Osteoblast (primary cell): ENCODE measurements at places on chromosomes 4 and X. TPM values are rescaled to one million over a fixed set of nuclear protein-coding genes. Genes with fewer than 3 reads are reported as not detected.
A peak's percentile ranks its signal among the peaks of the same experiment; 100 is the strongest.

Gene GLUD2
- 1.2 and 1.8 TPM in 2 replicates for total RNA-seq

GRCh38 chr4:89300499-89300898 is 7.1 kb downstream of the GPRIN3 start:
- no peak overlapping the region for H3K27ac ChIP-seq
- no peaks in the 10 kb centered on the region for H3K36me3 ChIP-seq
- H3K4me3 ChIP-seq = no peak overlapping the region

DNA sequence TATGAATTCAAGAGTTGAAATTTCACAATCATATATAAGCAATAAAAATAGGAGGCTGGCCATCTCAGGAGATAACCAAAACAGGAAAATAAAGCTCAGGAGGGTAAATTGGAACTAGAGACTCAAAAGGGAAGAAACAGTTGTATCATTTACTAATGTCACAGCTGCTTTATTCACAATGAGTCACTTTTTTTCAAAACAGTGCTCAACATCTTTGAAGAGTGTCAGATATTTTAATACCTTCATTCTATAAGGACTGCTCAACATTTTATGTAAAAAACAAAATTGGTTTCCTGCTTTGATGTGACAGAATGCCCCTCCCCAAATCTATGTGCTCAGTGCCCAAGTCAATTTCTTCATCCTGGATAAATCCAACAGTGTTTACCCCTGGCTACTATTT is 97.7 kb downstream of the DDX60 start:
- peak overlapping the region; percentile 58 for H3K27ac ChIP-seq
- peaks cover 21% of the 10 kb centered on the region for H3K4me1 ChIP-seq
- no peak for DNase-seq
- no peaks in the 10 kb centered on the region for H3K36me3 ChIP-seq
- no peaks in the 10 kb centered on the region for H3K27me3 ChIP-seq

DNA sequence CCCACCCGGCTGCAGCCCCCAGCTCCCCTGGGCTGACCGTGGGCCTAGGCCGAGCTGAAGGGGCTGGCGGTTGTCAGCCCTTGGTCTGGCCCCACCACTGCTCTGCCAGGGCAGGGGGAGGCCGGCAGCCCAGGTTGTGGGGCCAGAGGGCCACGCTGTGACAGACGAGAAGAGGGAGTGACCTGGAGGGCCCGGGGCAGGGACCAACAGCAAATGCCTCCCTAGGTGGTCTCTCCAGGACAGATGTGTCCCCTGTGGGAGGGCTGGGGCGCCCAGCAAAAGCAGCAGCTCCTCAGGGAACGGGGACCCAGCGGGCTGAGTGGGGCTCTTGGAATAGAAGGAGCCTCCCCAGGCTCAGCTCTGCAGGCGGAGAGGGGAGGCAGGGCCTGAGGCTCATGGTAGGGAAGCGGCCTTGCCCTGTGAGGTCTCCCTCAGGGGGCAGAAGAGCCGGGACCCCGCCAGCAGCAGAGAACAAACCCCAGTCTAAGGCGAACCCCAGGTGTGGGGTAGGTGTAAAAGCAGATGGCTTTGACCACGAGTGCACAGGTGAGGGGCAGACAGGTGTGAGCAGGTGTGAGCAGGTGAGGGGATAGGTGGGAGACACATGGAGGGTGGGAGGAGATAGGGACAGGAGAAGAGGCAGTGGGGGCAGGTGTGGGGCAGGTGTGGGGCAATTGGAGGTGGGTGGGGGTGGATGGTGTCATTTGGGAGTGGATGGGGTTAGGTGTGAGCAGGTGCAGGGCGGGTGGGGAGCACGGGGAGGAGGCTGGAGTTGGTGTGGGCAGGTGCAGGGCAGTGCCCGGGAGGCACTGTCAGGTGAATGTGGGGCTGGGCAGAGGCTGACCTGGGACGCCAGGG is 34.1 kb upstream of the SPON2 start:
- DNase-seq = peak; percentile 55
- H3K27ac ChIP-seq = no peak overlapping the region
- no peaks in the 10 kb centered on the region for H3K27me3 ChIP-seq
- no peak overlapping the region for H3K4me3 ChIP-seq
- H3K36me3 ChIP-seq = peaks cover 5% of the 10 kb centered on the region
